ENCODE measurements at places on chromosomes 3 and 15. TPM values are rescaled to one million over a fixed set of nuclear protein-coding genes. Genes with fewer than 3 reads are reported as not detected.

CPNE9 gene
- polyA plus RNA-seq = not detected

KCNH8 gene
- 0.04 TPM for polyA plus RNA-seq

RBP2 gene
- not detected for polyA plus RNA-seq

ACP3 gene
- polyA plus RNA-seq = 0.37 TPM

TJP1 gene
- polyA plus RNA-seq = 58.3 TPM

NUP210 gene
- polyA plus RNA-seq = 0.13 TPM

ZNF80 gene
- polyA plus RNA-seq = not detected

FANCD2 gene
- polyA plus RNA-seq = 5.6 TPM

GOLGA8H gene
- polyA plus RNA-seq = 0.06 TPM

SEC22C gene
- 45.9 TPM for polyA plus RNA-seq

IMP3 gene
- 37.6 TPM for polyA plus RNA-seq

CFAP161 gene
- polyA plus RNA-seq = not detected

TAMM41 gene
- polyA plus RNA-seq = 12.0 TPM

- peak; percentile 52 for DNase-seq
Measured at GRCh38 chr3:49929291-49930167, at the start of gene MON1A. MON1A (minus strand) TSS chr3:49929811; CDS start chr3:49913346, 16,465 bp downstream.

DNA sequence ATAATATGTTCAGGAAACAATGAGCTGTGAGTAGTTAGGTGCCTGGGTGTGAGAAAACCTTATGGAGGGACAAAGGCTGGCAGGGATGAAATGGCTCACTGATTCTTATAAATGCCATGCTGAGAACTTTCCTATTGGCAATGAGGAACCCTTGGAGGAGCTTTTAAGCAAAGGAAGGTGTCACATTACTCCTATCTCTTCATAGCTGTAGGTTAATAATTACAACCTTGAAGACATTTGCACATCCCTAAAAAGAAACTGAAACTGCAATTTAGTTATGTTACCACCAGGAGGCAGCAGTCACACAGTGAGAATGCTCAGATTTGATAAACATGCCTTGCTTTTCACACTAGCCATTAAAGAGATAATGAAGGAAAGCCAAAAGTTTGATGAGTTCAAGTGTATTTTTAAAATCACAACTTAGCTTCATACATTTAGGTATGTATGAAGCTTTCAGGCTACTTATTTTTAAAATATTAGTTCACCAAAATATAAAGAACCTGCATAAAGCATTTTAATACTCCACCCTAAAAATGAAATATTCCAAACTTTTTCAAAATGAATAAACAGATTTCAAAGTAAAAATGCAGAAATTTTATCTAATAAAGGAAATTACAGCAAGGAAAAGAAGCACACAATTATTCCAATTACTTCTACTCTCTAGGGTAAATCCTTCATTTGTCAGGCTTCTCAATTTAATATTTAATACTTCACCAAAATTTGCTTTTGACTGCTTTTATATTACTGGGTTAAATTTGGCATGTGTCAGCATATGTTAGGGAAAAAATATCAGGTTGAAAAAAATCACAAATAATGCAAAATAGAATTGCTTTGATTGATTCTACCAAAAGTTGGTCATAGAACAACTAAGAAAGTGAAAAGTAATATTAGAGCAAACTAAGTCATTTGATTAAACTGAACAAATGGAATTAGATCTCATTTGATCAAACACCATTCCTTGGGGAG lies 136.9 kb upstream of the SLC2A2 start:
- DNase-seq = no peak

GRCh38 chr15:90016721-90017120 lies 15.6 kb downstream of the ZNF710 start:
- DNase-seq = no peak

GRCh38 chr3:181727341-181728032 lies 15.8 kb downstream of the SOX2 start:
- DNase-seq = no peak

GRCh38 chr3:111944372-111944771 lies 34.5 kb upstream of the ABHD10 start:
- DNase-seq = no peak

DNA sequence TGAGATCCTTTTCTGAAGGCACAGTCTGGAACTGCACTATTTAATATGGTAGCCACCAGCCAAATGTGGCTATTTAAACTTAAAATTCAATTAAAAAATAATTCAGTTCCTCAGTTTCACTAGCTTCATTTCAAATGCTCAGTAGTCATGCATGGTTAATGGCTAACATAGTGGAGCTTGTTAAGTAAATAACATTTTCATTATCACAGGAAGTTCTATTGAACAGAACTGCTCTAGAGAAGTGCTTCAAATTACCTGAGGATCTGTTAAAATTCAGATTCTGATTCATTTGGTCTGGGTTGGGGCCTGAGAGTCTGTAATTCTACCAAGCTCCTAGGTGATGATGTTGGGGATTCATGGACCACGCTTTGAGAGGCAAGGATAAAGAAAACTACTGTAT lies 109.6 kb upstream of the THRB start:
- no peak for DNase-seq

DNA sequence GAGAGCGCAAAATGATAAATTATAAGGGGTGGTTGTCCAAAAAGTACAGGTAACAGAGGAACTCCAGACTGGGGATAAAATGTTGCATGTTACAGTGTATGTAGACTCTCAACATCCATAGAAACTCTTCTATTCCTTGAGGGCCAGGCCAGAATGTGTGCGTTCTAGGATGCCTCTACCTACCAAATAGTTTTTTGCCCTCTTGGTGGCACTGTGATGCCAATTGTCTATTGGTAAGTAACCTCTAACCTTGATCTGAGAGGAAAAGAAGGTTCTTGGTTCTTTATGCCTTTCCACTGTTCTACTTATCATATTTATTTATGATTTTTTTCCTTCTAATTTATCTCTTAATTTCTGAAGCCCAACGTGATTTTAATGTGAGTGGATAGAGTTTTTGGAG lies 424.6 kb downstream of the GRM7 start:
- no peak for DNase-seq

DNA sequence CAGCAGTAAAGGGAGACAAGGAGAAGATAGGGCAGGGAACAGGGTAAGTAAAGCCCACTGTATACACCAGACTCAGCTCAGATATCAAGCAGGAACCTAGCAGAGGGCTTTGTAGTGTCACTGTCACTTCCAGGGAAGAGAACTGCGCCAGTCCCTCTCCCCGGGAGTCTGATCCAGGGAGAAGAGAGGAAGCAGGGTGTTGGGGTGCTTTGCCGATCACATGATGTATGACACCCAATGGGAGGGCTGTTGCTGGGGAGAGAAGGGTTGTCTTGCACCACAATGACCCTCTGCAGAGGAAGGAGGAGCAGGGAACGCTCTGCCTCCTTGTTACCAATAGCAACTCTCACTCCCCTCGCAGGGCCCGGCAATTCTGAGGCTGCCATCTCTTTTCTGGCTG lies 147.2 kb upstream of the SLC2A2 start:
- no peak for DNase-seq

- DNase-seq = no peak
Measured at GRCh38 chr15:83747050-83747717, 93.3 kb downstream of the ADAMTSL3 start.

- DNase-seq = peak; percentile 39
Measured at GRCh38 chr3:146503461-146504202, 34.3 kb upstream of the PLSCR2 start.

DNA sequence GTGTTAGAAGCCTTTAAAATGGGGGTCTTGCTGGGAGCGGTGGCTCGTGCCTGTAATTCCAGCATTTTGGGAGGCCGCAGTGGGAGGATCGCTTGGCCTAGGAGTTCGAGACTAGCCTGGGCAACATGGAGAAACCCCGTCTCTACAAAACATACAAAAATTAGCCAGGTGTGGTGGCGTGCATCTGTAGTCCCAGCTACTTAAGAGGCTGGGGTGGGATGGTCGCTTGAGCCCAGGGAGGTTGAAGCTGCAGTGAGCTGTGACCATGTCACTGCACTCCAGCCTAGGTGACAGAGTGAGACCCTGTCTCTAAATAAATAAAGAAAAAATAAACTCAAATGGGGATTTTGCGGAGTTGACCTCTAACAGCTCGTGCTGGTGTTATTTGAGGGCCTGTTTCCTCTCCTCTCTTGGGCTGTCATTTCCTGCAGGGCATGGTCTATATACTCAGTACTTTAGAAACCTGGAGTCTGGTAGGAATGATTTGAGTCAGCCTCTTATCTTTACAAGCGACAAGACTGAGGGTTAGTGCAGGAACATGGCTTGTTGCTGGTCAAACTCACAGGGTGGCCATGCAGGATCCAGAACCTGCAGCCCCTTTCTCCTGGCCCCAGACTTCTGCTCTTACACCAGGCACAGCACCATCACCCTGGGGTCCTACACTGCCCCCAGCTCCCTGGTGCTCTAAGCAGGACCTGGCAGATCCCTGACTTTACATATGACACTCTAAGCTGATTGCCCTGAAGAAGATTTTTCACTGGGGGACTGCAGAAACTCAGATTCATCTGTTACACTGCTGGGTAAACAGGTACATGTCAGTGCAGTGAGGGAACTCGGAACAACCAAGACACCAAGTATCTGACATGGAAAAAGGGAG lies 15.1 kb downstream of the EHD4 start:
- no peak for DNase-seq

DNA sequence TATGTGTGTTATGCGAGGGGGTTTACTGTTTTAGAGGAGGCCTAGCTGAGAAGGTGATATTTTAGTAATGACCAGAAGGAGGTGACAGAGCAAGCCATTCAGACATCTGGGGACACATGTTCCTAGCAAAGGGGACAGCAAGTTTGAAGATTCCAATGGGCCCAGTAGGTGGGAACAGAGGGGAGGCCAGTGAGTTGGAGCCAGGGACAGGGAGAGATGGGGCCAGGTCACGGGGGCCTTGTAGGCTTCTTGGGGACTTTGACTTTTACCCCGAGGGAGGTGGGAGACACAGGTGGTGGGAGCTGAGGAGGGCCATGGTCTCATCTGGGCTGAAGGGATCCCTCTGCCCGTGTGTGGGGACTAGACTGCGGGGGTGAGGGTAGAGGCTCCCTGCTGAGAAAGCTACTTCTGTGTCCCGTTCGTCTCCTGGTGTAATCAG lies 72.5 kb downstream of the MGLL start:
- no peak for DNase-seq

GRCh38 chr3:110519071-110519470 lies 552.5 kb upstream of the NECTIN3 start:
- no peak for DNase-seq

GRCh38 chr3:171005648-171006047 lies 20.9 kb downstream of the SLC2A2 start:
- peak; percentile 46 for DNase-seq

GRCh38 chr3:65035246-65035645 lies 347.4 kb upstream of the ADAMTS9 start:
- no peak for DNase-seq

GRCh38 chr15:60814855-60815254 lies 335.9 kb upstream of the ICE2 start:
- DNase-seq = no peak

- no peak for DNase-seq
Measured at GRCh38 chr15:43408789-43409188, 37.9 kb downstream of the TUBGCP4 start.

GRCh38 chr3:160544844-160545503 lies 20.4 kb downstream of the KPNA4 start:
- DNase-seq = no peak

- no peak for DNase-seq
Measured at GRCh38 chr15:87487484-87487883, 769.1 kb downstream of the NTRK3 start.

DNA sequence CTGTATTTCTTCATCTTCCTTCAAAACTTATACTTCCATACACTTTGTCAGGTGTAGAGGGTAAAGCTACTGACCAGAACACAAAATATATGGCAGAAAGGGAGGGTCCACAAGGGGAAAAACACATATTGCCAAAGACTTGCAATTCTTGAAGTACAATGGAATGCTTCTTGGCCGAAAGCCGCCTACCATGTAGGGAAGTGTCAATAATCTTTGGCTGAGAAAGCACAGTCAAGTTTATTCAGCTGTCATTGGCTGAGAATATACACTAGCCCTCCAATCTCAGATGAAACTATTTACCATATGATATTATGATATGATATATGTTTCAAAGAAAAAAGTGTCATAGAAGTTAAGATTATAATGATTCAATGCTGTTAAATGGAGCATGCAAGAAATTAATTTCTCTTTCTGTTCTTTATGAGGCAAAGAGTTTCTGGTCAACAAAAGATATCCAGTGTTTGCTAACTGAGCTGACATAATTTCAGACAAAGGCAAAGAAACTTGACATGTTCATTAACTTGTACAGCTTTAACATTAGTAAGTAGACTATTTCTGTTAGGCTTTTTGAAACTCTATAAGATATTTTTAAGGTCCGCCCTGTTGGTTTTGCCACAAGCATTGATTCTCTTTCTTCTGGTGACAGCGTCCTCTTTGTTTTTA lies 89.0 kb upstream of the LPP start:
- no peak for DNase-seq

DNA sequence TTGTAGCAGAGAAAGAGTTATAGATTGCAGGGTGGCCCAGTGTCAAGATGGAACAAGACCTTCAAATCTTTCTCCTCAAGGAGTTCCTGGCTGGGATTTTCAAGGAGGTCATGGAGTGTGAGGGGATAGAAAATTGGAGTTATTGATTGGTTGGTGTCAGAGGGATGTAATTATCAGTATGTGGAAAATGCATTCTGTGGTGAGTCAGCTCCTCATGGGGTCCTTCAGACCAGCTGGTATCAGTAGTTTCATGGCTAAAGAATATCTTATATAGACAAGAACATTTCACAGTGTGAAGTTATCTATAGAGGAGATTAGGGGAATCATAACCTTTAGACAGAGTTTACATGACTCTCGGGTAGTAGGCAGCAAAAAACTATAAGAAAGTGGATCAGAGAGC lies 1114.0 kb upstream of the GBE1 start:
- no peak for DNase-seq

DNA sequence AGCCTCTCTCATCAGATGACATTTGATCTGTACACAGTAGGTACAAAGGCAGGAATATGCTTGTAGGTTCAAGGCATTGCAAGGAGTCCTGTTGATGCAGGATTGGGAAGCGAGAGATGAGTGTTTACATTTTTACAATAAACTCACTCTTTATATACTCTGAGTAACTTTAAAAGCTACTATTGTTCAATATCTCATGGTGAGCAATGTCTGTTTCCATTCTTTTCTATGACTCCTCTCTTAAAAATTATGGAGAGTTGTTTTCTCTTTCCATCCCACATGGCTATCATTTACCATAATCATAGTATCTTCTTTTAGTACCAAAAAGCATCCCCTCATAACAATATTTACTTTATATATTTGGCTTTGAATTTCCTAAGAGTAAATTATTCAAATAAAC lies 314.0 kb upstream of the CDIN1 start:
- no peak for DNase-seq

GRCh38 chr3:32913790-32914446 lies 37.5 kb upstream of the CCR4 start:
- DNase-seq = peak; percentile 86
